Chondrocyte (in vitro differentiated cells): ENCODE measurements at places on chromosomes 3 and 15. TPM values are rescaled to one million over a fixed set of nuclear protein-coding genes. Genes with fewer than 3 reads are reported as not detected.

DNA sequence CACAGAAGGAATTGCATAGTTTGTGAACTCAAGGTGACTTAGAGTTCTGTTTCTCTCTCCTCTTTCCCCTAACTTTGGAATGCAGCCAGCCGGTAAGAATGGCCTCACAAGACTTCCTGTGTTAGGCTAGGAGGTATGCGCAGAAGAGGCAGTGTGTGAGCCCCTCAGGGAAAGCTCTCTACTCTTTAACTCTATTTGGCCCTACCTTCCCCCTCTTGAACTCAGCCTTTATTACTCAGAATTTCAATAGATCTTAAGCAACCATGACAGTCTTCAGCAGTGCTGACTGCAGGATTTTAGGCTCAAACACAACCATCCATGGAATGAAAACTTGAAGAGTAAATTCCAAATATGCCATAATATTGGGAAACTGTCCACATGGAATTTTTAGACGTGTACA is 209.5 kb downstream of the DTWD1 start:
- no peaks in the 10 kb centered on the region for H3K36me3 ChIP-seq
- H3K4me3 ChIP-seq = no peak overlapping the region
- H3K27me3 ChIP-seq = no peaks in the 10 kb centered on the region
- peaks cover 21% of the 10 kb centered on the region for H3K4me1 ChIP-seq

- H3K4me3 ChIP-seq = no peak overlapping the region
- peaks cover 20% of the 10 kb centered on the region for H3K4me1 ChIP-seq
- H3K36me3 ChIP-seq = no peaks in the 10 kb centered on the region
- H3K27ac ChIP-seq = peak overlapping the region; percentile 68
Measured at GRCh38 chr3:196650740-196651311, 11.3 kb downstream of the NRROS start.

DNA sequence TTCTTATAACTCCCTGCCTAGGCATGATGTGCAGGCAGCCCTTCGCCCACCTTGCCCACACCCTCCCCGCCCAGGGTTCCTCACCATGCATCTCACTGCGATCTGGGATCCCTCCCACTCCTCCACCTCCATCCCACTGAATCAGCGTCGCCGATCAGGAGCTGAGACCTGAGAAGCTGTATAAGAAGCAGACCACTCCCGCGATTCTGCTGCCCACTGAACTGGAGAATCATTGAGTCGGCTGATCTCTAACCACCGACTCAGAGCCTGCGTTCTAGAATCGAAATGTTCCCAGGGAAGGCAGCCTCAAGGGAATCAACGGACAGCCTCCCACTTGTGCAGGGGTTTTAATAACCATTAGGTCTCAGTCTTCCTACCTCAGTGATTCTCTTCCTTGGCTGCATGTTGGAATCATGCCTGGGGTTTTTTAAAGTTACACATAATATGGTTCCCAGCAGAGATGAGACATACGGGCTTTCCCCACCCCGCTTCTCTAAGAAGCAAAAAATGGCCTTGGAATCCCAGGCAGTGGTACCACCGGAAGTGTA is 60.2 kb downstream of the TMEM44 start:
- peak overlapping the region; percentile 21 for H3K4me3 ChIP-seq
- no peaks in the 10 kb centered on the region for H3K36me3 ChIP-seq
- peaks cover 45% of the 10 kb centered on the region for H3K4me1 ChIP-seq
- DNase-seq = no peak

DNA sequence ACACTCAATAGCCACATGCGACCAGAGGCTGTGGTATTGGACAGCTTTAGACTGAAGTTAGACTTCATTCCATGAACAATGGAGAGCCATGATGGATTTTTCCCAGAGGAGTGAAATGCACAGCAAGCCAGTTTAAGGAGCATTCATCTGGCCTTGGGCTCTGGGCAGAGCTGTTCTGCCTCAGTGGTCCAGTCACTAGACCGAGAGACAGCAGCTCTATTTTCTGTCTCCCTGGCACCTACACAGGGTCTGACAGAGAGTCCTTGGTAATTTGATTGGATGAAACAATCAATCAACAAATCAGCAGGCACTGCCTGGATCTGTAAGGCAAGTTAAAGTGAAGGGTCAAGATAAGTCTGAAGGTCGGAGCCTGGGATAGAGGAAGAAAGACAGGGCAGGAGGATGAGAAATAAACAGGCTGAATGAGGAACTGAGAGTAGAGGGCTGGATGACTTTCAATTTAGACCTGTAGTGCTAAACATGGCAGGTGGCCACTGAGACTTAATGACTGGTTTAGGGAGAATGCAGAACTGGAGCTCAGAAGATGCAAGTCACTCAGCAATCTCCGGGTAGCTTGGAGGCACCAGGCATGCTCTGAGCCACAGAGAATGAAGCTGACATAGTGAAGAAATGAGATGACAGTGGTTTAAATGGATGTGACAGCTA is 98.5 kb upstream of the SLC25A36 start:
- DNase-seq = no peak
- peaks cover 10% of the 10 kb centered on the region for H3K4me1 ChIP-seq
- H3K27ac ChIP-seq = no peak overlapping the region
- no peaks in the 10 kb centered on the region for H3K36me3 ChIP-seq
- no peak overlapping the region for H3K4me3 ChIP-seq

- DNase-seq = no peak
- peak overlapping the region; percentile 97 for H3K27ac ChIP-seq
- no peaks in the 10 kb centered on the region for H3K27me3 ChIP-seq
- peak overlapping the region; percentile 97 for H3K4me3 ChIP-seq
- H3K36me3 ChIP-seq = peaks cover 45% of the 10 kb centered on the region
- H3K4me1 ChIP-seq = peaks cover 68% of the 10 kb centered on the region
Measured at GRCh38 chr3:134371542-134372324, 2.5 kb downstream of the AMOTL2 start.

DNA sequence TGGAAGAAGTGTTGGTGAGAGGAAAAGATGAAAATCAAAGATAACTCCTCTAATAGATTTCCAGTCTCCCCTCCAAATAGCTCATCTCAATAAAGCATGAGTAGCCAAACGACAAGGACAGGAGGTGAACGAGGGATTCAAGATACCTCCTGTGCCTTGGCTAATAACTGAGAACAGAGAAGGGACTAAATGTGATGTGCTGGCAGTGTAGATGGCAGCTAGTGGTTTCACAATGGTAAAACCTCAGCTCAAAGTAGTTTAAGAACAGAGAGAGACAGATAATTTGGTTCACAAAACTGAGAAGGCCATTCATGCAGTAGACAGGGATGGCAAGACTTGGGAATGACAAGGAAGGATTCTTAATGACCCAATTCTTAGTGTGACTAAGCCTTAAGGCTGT is 292.6 kb downstream of the EFHB start:
- no peak overlapping the region for H3K27ac ChIP-seq
- H3K4me3 ChIP-seq = no peak overlapping the region
- no peaks in the 10 kb centered on the region for H3K4me1 ChIP-seq
- no peaks in the 10 kb centered on the region for H3K36me3 ChIP-seq
- no peak for DNase-seq
- H3K27me3 ChIP-seq = no peaks in the 10 kb centered on the region

LRTM1 gene
- not detected in 3 replicates for total RNA-seq
